ENCODE measurements at places on chromosomes 4 and X.
A peak's percentile ranks its signal among the peaks of the same experiment; 100 is the strongest.

DNA sequence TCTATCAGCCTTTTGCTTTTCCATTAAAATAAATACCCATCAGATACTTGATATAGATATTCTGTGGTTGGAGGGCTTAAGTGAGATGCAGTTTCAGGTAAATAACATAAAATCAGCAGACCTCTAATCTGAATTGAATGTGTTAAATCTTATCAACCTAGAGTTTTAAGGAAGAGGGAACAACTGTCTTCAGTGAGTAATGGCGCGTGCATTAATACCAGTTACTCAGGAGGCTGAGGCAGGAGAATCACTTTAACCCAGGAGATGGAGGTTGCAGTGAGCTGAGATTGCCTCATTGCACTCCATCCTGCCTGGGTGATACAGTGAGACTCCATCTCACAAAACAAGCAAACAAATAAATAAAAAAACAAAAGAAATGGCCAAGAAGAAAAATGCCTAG lies 54.3 kb downstream of the FAT4 start:
- no peaks in the 10 kb centered on the region for H3K27me3 ChIP-seq
- H3K36me3 ChIP-seq: no peaks in the 10 kb centered on the region
- peak overlapping the region; percentile 51 for H3K27ac ChIP-seq
- DNase-seq: no peak

DNA sequence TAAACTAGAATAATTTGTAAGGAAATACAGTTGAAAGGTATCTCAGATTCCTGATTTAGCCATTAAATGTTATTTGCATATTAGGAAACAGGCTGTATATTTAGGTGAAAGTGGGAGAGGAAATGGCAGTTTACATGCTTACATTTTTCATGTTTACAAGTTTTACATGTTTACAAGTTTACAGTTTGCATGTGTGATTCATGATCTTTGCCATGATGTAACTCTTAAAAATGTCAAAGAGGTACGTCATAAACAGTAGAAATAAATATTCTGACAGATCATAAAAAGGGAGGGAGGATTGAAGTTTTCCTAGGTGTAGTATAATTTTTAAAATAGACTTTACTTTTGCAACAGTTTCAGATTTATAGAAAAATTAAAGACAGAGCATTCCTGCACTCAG lies 45.7 kb downstream of the KDM6A start:
- DNase-seq: no peak
- H3K4me3 ChIP-seq: no peak overlapping the region
- no peak overlapping the region for H3K27ac ChIP-seq
- H3K27me3 ChIP-seq: no peaks in the 10 kb centered on the region

DNA sequence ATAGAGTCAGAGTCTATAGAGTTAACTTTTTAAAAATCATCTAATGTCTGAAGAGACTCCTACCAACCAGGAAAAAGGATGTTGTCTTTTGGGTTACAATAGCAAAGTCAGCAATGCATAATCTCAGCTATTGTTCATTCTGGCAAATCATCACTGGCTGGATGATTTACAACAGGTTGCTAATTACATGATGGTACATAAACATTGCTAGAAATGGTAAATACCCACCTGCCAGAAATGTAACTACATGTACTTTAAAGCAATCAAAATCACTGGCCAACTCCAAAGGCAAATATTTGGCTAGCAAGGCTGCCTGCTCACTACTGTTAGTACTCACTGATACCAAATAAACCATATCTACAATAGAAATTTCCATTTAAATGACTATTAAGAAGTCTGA lies 91.1 kb downstream of the PPP3CA start:
- no peak overlapping the region for H3K4me3 ChIP-seq
- H3K27me3 ChIP-seq: no peaks in the 10 kb centered on the region
- DNase-seq: no peak
- H3K27ac ChIP-seq: no peak overlapping the region
- H3K4me1 ChIP-seq: peaks cover 8% of the 10 kb centered on the region
- no peaks in the 10 kb centered on the region for H3K36me3 ChIP-seq

DNA sequence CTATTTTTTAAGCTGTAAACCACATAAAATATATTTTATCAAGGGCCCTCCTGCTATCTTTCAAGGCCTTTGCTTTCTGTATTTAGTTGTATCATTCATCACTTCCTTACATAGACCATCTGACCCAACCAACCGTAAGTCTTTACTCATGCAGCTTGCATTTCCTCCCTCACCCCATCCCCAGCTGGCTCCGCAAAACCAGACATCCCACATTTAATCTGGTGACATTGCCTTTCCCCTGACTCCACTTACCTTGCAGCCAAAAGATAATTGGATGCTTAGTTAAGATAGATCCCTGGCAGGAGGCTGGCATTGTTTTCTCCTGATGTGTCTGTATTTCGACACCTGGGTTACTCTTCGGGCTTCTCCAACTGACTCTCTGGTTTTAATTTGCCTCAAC lies 183.7 kb upstream of the LDB2 start:
- no peaks in the 10 kb centered on the region for H3K36me3 ChIP-seq
- DNase-seq: peak; percentile 64

DNA sequence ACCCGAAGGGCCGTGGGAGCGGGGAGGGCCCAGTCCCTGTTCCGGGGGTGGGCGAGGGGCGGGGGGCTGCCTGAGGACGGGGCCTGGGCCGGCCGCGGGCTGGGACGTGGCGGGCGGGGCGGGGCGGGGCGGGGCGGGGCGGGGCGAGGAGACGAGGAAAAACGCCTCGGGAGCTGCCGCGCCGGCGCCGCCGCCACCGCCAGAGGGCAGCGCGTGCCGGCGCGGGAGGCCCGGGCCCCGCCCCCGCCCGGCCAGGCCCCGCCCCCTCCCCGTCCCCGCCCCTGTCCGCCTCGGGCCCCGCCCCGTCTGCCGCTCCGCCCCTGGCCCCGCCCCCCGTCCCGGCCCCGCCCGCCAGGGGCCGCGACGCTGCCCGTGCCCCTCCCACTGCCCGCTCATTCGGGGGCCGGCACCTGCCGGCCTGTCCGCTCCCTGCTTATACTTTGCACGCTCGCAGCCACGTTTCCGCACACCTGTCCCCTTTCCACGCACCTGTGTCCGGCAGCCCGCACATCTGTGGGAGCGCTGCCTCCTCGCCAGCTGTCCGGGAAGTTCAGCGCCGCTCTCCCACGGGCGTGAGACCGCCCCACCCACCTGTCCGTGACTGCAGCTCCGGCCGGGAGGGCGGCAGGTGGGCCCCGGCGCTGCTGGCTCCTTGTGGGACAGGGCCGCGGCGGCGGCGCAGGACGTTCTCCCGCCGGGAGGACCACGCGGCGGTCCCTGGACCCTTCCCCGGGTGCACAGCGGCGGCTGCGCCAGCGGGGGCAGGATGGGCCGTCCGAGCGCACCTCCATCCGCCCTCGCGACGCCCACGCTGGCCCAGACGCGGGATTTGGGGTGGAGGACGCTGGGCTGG lies 1.7 kb upstream of the FGFRL1 start:
- peak overlapping the region; percentile 72 for H3K4me3 ChIP-seq
- peaks cover 34% of the 10 kb centered on the region for H3K4me1 ChIP-seq
- H3K27me3 ChIP-seq: peaks cover 14% of the 10 kb centered on the region
- no peak for DNase-seq
- H3K36me3 ChIP-seq: no peaks in the 10 kb centered on the region
- H3K27ac ChIP-seq: peak overlapping the region; percentile 81

DNA sequence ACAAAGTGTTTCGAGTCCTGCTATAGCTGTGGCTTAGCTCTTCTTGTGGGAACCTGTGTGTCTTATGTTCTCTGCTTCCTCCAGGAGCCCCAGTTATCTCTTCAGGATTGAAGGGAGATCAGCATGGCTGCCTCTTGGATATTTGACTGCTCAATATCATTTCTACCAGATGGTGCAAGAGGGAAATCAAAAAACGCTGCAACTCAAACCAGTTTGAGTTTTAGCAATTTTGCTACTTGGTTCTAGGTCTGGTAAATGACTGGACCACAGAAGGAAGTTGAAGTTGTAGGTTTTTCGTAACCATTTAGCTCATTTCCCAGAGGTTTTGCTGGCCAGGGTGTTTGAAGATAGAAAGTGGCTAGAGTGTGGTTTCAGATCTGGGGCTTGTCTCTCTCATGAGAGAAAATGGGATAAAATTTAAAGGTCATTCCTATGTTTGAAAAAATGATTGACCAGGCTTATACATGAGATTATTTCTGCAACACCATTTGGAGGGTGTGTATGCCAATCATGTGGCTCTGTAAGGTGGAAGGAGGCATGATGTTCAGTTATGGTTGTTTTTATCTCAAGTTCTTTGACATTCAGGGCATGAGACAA lies 210.4 kb downstream of the SPRY1 start:
- H3K4me3 ChIP-seq: no peak overlapping the region
- no peaks in the 10 kb centered on the region for H3K4me1 ChIP-seq
- H3K36me3 ChIP-seq: no peaks in the 10 kb centered on the region
- DNase-seq: no peak
- no peaks in the 10 kb centered on the region for H3K27me3 ChIP-seq
- H3K27ac ChIP-seq: no peak overlapping the region

All from esophagus muscularis mucosa (tissue), 4 donors.